ENCODE measurements at places on chromosomes 3 and 15.

- no peak for DNase-seq
Observed at GRCh38 chr3:52202384-52203077, 4.6 kb downstream of the ALAS1 start.

- DNase-seq, result no peak
Observed at GRCh38 chr3:2684046-2684445, 426.1 kb downstream of the IL5RA start.

- no peak for DNase-seq
Observed at GRCh38 chr15:74156678-74157411, 16.7 kb upstream of the ISLR start.

- DNase-seq, result no peak
Observed at GRCh38 chr3:66504850-66505641, 4.2 kb upstream of the LRIG1 start.

DNA sequence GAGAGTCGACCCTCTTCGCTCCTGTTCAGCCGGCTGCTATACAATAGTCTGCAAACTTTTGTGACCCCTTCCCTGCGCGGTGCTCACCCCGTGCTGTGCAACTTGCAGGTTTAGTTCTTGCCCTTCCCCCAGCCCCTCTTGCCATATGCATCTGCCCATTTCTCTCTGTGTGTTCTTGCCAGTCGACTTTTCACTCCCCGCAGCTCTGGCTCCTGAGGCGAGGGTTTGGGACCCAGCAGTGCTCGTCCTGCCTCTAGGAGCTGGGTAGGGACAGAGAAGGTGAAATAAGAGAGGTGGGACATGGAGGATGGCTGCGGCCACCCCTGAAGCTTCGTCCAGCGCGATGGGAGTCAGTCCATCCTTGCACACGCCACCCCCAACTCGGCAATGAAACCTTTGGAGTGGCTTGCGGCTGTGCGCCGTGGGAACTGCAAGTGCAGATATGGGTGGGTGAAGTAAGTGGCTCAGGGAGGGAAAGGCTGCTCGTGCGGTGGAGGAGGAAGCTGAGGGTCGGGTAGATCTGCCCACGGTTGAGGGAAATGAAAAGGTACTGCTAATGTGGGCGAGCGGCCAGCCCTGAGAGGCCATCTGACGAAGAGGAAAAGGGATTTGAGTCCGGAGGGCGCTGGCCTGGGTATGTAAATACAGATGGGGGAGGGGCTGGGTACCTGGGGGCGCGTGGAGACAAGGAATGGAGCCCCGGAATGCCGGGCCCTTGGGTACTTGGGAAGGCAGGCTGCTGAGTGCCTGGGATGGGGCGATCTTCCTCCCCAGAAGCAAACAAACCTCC, 1.0 kb downstream of the LRRC3B start:
- no peak for DNase-seq

GRCh38 chr15:68578175-68578979, 416 bp upstream of the CORO2B start:
- DNase-seq, result peak; percentile 16

GRCh38 chr3:171026597-171027293, at the start of gene SLC2A2:
Gene SLC2A2 (minus strand): TSS chr3:171026720. CDS start chr3:171026670, 50 bp downstream.
- DNase-seq, result no peak

DNA sequence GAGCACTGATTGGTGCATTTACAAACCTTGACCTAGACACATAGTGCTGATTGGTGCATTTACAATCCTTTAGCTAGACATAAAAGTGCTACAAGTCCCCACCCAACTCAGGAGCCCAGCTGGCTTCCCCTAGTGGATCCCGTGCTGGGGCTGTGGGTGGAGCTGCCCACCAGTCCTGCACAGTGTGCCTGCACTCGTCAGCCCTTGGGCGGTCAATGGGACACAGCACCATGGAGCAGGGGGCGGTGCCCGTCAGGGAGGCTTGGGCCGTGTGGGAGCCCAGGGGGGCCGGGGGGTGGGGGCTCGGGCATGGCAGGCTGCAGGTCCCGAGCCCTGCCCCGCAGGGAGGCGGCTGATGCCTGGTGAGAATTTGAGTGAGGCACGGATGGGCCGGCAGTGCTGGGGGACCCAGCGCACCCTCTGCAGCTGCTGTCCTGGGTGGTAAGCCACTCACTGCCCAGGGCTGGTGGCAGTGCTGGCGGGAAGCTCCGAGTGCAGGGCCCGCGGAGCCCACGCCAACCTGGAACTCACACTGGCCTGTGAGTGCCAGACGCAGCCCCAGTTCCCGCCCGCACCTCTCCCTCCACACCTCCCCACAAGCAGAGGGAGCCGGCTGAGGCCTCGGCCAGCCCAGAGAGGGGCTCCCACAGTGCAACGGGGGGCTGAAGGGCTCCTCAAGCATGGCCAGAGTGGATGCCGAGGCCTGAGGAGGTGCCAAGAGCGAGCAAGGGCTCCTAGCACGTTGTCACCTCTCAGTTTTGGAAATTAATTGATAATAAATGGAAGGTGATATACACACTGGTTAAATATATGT, 207.7 kb downstream of the RAP2B start:
- no peak for DNase-seq

DNA sequence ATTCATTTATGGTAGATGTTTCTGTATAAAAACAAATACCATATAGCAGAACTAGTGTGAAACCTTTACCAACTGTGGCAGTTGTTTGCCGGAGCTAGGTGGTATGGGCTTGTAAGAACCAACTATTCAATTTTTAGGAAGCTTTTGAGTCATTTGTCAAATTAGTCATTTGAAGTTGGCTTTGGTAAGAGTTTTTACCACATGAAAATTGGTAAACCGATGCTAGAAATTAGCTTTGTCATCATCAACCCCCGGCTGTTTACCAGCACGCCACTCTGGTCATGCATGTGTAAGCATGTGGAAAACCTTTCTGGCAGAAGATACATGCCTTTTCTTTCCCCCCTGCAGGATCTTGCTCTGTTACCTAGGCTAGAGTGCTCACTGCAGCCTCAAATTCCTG, 63.3 kb downstream of the IL1RAP start:
- no peak for DNase-seq

DNA sequence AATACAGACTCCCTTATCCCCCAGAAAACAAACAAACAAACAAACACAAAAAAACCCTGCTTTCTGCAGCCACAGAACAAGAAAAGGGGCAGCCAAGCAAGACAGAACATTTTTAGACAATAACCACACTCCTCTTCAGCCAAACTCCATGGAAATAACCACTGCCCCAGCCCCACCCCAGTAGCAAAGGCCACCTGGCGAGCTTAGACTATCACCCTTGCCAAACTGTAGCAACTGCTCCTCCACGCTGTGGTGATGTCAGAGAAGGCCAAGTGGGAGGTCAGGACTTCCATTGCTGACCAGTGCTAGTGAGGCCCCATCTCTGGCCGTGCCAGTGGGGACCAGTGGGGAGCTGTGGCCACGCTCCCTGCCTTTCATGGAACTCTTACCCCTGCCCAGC, 60.3 kb upstream of the CHRNA7 start:
- DNase-seq, result no peak

Measured in activated T-cell treated with anti-CD3 and anti-CD28 coated beads, Interleukin-2, amount 50 U/mL, for 4 hours (primary cell).